ENCODE measurements at places on chromosomes 7 and 10.

DNA sequence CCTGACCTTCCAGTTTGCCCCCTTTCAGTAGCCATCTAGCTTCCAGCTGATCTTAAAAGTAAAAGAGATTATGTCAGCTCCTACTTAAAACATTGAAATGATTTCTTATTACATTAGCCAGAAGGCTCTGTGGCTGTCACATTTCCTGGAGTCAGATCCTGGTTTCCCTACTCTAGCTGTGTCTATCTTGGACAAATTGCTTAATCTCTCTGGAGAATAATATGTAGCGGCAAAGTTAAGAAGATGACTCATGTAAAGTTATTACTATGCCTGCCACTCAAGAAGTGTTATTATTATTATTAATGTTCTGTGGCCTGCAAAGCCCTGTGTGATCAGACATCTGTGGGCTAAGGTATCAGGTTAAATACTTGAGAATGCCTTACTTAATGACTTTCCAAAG lies 107.2 kb downstream of the RUNDC3B start:
- DNase-seq, result no peak

- DNase-seq, result no peak
These were observed 3.4 kb downstream of the KCNH2 start for GRCh38 chr7:150974468-150975391.

DNA sequence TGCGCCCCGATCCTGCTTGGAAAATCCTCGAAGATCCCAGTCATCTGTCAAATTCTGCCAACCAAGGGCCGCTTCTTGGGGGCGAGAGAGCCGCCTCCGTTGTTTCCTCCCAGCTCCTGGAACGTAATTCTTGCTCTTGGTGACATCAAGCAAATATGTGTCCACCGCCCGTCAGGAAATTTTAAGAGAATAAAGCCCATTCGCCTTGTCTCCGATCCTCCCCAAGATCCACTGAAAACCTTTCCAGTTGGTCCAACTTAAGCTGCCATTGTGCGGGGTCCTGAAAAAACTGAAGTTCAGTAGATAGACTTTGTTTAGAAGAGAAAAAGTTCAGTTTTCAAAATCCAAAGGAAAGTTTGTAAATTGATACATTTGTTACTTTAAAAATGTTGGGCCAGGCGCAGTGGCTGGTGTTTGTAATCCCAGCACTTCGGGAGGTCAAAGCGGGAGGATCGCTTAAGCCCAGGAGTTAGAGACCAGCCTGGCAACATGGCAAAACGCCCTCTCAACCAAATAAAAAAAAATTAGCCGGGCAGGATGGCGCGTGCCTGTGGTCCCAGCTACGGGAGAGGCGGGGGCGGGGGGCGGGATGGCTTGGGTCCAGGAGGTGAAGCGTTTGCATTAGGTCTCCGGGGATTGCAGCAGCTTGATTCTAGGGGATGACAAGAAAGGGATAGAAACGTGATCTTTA lies 1.0 kb upstream of the ZNF800 start:
- no peak for DNase-seq

DNA sequence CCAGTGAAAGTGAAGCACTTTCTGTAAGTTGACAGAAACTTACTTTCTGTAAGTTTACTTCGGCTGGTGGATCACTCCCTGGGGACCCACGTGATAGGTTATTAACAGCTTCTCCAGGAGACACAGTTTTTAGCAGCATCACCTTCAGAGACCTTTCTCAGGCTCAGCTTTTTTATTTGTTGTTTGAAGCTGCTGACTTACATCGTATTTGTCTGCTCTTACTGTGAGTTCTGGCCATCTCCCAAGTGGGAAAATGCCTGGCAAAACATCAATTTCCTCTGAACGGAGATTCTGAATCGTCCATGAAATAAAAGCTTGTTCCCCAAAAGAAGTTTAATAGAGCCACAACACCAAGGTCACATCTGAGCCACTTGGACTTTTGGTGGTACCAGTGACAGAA lies 178.7 kb upstream of the PODXL start:
- no peak for DNase-seq

- no peak for DNase-seq
These were observed 81.5 kb upstream of the FAM171A1 start for GRCh38 chr10:15452545-15452944.

- no peak for DNase-seq
These were observed 36.3 kb downstream of the PLAC9 start for GRCh38 chr10:80168679-80169380.

GRCh38 chr7:14635955-14636354 lies 266.6 kb downstream of the DGKB start:
- no peak for DNase-seq
